ENCODE measurements at places on chromosomes 16 and 17.

DNA sequence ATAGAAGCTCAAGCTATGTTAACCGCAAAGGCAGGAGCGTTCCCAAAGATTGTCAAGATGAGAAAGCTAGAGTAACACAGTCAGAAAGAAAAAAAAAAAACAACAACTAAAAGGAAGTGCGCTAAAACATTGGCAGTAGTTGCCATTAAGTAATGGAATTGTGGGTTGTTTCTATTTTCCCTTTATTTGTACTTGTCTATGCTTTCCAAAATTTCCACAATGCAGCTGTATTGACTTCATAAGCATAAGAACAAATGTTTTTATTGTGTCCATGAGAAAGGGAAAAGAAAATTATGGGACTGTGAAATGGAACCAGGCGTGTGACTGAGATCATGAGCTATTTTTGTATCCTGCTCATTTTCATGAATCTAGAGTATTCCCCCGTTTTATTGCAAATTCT lies 153.4 kb downstream of the TMEM114 start:
- no peak for DNase-seq

DNA sequence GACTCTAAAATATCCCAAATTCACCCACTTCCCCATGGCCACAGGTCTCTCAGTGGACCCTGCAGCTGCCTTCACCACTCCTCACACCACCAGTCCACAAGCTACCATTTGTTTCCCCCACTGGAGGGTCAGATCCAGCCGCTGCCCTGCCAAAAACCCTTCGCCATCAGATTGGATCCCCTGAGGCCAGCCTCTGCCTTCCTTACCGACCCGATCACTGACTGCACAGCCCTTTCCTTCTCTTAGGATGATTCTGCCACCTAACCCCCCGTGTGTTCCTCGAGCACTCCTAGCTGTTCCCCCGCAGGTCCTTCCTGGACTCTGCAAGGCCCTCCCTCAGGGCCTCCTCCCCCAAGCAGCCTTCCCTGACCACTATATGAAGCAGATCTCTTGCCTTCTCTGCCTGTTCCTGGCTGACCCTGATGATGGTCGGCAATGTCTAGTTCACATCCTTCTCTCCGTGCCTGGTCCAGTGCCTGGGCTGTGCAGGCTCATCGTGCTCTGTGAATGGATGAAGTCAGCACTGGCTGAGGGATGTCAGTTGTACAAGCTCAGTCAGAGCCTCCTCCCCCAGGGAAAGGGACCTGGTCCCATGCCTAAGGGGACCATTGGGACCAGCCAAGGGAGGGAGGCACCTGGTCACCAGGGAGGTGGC lies 46.0 kb downstream of the CPNE2 start:
- DNase-seq: no peak

DNA sequence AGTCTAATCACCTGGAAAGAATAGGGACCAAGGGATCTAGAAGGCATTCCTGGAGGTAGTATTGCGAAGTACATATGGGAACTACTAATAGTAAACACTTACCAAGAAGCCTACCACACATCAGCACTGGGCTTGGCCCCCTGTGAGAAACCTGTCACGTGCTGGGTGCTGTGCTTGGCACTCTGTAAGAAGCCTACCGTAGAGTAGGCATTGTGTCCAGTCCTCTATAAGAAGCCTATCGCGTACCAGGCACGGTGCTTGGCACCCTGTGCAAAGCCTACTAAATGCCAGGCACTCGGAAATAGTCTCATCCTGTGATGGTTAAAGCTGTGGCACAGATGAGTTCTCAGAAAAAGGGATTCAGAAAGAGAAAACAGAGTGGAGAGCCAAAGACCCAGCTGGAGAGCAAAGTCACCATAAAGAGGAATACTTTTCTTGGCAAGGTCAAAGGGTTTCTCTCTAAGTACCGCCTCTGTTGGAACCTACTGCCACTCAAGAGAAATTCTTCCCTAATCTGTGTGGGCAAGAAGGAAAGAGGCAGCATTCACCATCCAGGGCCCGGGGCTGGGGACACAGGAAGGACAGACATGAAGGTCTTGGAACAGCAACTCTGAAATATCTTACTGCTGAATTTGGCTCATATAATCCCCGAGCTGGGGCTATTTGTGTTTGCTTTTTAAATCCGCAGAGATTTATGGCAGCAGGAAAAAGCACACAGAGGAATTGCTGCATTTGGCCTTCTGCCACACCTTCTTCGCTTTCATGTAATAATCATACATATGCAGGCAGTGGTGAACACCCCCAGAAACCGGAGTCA lies 81.8 kb downstream of the VAT1L start:
- peak; percentile 21 for DNase-seq

DNA sequence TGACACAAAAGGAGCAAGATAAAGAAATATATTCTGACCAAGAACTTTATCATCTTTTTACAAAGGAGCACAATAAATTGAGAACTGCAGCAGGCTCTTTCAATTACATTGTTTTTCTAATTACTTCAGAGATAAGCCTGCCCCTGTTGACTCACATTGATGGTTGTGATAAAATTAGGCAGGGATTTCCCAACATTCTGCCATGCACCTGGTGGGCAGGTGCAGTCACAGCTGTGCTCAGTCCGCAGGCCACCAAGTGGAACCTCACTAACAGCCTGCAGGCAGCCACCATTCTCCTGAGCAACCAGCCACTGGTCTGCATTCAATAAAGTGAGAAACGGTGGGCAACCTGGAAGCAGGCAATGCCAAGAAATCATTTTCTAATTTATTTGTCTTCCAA lies 5.1 kb downstream of the FANCA start:
- no peak for DNase-seq

GRCh38 chr16:81843243-81843582 lies 64.1 kb downstream of the PLCG2 start:
- no peak for DNase-seq

DNA sequence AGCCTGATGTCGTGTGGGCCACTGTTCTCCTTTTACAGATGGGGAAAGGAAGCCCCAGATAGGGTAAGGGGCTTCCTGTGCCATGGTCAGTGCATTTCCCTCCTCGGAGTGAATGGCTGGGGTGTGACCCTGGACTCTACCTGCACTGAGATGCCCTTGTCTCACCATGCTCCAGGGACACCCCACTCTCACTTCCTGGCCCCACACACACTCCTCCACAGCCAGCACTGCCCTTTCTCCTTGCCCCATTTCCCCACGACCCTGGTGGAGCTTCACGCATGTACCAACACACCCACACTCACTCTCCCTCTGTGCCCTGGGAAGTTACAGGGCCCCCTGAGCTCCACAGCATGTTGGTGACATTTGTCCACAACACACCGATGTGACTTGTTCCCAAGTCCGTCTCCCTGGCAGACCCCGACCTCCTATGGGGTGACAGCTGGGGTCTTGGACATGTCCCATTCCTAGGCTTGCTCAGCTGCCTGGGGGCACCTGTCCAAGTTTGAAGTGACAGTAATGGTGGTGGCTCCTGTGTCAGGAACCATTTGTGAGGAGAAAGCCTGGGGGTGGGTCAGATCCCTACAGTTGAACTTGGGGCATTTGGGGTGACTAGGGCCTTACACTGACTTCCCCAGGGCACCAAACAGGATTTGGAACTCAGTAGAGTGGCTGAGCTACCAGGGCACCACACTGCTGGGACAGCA lies 47.4 kb downstream of the PECAM1 start:
- DNase-seq: no peak

DNA sequence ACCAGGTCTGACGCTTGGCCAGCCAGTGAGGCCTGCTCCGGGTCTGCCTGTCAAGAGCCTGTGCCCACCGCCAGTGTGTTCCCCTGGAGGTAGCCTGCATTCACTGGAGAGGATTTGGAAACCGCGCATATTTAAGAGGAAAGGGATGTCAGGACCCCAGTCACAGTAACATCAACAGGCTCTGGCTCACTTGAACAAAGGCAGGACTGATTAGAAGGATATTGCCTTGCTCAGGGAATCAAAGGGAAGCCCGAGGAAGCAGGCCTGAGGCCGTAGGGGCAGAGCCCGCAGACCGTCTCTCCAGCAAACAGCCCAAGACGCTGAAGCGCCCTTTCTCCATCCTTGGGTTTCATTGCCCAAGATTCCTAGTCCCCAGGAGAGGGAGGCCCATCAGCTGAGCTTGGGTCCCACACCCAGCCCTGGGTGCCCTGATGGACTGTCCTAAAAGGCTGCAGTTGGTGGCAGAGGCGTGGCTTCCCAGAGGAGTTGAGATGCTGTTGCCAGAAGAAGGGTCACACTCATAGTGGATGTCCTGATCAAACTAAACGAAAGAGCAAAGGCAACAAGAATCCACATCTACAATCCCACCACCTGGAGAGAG lies 23.2 kb downstream of the NT5M start:
- DNase-seq: no peak

GRCh38 chr16:28875134-28876018 lies 2.9 kb upstream of the ATP2A1 start:
- DNase-seq: no peak

- no peak for DNase-seq
Measured at GRCh38 chr17:2390199-2390836, 10.5 kb downstream of the MNT start.

DNA sequence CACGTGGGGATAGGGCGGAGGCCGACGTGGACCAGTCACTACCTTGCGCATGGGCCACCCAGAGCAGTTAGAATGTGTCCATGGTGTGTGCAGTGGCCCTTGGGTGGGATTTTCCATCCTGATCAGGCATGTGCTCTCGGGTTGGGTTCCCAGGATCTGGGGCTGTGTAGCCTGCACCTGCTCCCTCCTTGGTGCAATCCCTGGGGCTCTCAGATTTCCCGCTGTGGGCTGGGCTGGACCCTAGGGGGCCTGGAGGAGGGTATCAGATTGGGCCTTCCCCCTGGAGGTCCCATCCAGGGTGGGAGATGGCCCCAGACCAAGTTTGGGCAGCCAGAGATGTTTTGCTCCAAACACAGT lies 1.3 kb downstream of the SMTNL2 start:
- DNase-seq: no peak

DNA sequence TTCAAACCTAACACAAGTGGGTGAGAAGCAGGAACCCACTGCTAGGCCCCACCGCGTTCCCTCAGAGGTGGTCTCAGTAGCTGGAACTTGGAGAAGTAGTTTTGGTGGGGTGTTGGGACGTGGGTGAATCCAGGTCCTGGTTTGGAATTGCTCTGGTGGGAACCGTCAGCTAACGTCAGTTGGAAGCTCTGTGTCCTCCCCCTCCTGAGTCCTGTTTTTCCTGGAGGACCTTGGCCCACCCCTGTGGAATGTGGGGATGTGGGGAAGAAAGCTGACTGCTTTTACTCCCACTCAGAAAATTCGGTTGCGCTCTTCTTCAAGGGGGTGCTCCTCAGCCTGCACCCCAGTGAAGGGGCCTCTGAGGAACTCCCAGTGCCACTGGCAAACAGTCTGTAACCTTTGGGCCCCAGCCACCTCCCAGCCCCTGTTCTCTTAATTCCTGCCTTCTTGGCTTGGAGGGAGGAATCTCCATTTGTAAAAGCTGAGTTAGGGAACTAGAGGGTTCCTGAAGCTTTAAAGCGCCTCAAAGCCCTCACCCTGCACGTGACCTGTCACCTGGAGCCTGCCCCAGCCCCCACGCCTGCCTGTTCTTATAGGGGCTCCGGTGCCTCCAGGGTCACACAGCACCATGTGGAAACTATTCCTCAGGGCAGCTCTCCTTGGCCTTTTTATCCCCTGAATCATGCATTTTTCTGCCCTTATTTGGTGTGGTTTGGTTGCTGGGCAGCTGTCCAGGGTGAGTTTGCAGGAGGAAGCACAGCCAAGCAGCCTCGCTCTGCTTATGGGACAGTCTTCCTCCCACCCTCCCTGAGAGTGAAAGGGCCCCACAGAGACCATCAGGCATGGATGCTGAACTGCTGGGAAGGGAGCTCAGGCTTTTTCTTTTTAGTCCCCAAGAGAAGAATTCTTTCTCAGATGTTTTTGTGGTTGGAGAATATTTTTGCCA lies 16.2 kb upstream of the NAGLU start:
- DNase-seq: peak; percentile 85

- DNase-seq: no peak
Measured at GRCh38 chr17:74742153-74742515, 5.1 kb downstream of the RAB37 start.

Data from GM23338 (cell line).